Skin of body (tissue), 3 donors: ENCODE measurements at places on chromosomes 7 and 10. TPM values are rescaled to one million over a fixed set of nuclear protein-coding genes. Genes with fewer than 3 reads are reported as not detected.

GRCh38 chr7:51601461-51601860 lies 284.9 kb upstream of the COBL start:
- DNase-seq = no peak

DNA sequence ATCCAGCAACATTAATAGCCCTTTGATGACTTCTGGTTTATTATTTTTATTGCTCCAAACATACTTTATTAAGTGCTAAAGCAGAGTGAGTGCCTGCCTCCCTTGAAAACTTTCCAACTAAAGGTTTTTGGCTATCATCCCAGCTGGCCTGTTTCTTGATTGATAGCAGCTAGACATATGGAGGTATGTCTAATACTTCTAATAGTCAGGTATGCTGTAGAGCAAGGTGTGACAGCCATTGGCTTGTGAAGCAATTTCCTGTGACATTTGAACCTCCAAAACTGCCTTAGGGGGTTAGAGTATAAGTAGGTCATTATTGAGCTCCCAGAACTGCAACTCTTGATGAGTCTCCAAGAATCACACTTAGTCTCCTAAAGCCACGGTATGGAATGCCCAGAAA lies 55.8 kb downstream of the LOXL4 start:
- DNase-seq = no peak

DNA sequence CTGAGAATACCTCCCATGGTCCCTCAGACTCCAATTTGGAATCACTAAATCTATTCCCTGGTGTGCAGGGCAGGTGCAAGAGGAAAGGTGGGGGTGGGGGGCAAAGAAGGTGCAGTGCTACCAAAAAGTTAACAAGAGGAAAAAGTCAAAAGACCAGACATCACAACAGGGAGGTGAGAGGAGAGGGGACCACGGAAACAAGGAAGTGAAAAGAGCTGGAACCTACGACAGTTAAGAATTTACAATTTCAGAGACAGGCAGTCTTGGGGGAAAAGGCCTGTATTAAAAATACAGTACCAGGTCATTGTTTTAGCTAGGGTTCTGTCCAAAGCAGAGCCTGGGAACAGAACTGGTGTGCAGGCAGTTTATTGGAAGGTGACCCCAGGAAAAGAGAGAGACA lies 14.6 kb downstream of the ITGB1 start:
- no peak for DNase-seq

DNA sequence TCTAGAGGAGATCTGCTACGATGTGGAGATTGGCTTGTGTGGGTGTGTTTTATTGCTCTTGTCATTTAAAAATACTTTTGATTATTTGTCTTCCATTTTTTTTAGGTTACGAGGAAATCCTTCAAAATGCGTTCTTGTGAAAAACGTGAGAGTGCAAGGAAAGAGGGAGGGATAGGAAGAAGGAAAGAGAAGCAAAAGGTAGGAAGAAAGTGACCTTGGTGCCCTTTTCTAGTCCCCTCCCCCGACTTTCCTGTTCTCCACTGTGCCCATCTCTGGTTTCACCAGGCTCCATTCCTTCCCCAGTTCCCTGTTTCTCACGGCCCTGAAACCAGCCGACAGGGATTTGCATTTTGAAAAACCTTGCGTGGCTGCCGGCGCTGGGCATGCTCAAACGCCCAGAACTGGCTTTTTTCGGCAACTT lies 506 bp upstream of the GNAI1 start:
- no peak for DNase-seq

The CLIP2 gene
- 19.3 TPM for total RNA-seq

The BTBD16 gene
- 1.3 TPM for total RNA-seq

DNA sequence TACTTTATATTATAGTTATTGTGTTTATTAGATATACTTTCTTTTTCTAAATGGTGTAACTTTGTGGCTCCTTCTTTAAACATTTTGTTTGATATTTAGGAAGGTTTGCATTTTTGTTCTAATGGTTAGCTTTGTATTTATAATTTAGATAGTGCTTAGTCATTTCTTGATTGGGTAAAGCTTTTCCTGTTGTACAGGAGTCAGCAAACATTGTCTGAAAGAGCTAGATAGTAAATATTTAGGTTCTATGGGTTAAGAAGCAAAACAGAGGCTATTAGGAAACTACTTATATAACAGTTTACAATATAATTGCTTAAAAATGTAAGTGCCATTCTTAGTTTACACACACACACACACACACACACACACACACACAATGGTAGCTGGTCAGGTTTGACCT lies 70.6 kb upstream of the CCDC6 start:
- no peak for DNase-seq

GRCh38 chr7:69670701-69671100 lies 72.4 kb downstream of the AUTS2 start:
- no peak for DNase-seq

The THSD7A gene
- 6.9 TPM for total RNA-seq

- DNase-seq = no peak
Measured at GRCh38 chr10:70901276-70901878, 13.0 kb upstream of the PCBD1 start.

The NXPH1 gene
- 0.10 TPM for total RNA-seq

- DNase-seq = no peak
Measured at GRCh38 chr7:141349338-141349737, 201.9 kb upstream of the AGK start.

The ZNF853 gene
- 5.1 TPM for total RNA-seq

GRCh38 chr10:99880080-99880835 lies 97.8 kb downstream of the ABCC2 start:
- no peak for DNase-seq

The MALRD1 gene
- 12.8 TPM for total RNA-seq

- no peak for DNase-seq
Measured at GRCh38 chr10:88944813-88945212, 7.8 kb downstream of the ACTA2 start.

The FKBP6 gene
- total RNA-seq = not detected

- no peak for DNase-seq
Measured at GRCh38 chr7:69678494-69679187, 80.4 kb downstream of the AUTS2 start.

GRCh38 chr7:44150466-44150832 lies 9.3 kb upstream of the MYL7 start:
- no peak for DNase-seq

The STEAP4 gene
- total RNA-seq = 10.1 TPM

- no peak for DNase-seq
Measured at GRCh38 chr10:95250856-95251255, 39.9 kb downstream of the PDLIM1 start.

DNA sequence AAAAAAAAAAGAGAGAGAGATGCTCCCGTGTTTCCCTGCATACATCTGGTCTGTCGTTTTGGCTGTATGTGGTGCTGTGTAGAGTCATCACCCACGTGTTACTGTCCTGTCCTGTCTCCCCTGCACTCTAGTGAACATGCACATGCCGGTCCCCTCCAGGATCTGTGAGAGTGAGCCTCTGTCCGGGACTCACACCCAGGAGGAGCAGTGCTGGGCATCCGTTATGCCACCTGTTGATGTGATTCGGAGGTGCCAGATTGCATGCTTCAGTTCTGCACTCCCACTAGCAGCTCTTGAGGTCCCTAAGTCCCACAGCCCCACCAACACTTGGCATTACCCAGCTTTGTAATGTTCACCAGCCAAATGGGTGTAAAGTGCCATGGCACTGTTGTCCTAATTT lies 16.4 kb downstream of the GHRHR start:
- DNase-seq = no peak

DNA sequence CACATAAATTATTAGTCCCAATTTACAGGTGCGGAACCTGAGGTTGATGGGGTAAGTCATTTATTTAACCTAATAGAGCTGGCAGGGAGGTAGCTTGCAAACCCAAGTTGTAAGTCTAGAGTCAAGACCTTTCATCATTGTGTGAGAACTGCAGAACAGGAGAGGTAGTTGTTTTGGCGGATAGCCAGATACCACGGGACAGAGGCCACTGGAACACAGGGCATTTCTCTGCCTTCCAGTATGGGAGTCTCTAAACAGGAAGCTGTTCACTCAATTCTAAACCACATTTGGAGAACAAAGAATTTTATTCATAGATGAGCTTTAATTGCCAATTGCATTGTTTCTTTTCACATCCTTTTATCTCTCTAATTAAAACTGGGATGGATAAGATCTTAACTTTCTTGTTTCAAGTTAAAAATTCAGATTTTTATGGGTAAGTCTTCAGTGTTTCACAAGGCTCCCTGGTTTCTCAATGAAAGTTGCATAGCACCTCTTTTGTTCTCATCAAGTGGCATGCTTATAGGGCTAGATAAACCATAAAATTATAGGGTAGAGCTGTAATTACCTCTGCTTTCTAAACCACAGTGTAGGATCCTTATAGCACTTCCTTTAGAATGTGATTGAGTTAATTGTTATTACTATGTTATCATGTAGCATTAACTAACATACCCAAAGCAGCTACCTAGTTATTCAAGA lies 489.0 kb downstream of the GATA3 start:
- no peak for DNase-seq

DNA sequence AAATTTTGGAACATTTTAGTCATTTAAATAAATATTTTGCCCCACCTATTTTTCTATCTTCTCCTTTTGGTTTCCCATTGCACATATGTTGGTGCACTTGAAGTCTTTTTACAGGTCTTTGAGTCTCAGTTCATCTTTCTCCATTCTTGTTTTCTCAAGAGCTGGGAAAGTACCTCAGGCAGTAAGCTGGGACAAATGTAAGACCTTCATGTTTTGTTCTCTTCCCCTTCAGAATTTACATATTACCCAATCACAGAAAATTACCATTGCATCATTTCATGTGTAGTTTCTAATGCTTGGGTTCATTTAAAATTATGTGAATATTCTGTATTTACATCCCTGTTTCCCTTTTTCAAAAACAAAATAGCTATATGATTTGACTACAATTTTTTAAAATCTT lies 1150.0 kb upstream of the POT1 start:
- DNase-seq = no peak

- no peak for DNase-seq
Measured at GRCh38 chr10:6716516-6716915, 136.4 kb upstream of the PRKCQ start.

- DNase-seq = no peak
Measured at GRCh38 chr10:48309711-48310226, 3.3 kb downstream of the MAPK8 start.

The GNAT3 gene
- total RNA-seq = not detected

The EMX2 gene
- total RNA-seq = 5.5 TPM

DNA sequence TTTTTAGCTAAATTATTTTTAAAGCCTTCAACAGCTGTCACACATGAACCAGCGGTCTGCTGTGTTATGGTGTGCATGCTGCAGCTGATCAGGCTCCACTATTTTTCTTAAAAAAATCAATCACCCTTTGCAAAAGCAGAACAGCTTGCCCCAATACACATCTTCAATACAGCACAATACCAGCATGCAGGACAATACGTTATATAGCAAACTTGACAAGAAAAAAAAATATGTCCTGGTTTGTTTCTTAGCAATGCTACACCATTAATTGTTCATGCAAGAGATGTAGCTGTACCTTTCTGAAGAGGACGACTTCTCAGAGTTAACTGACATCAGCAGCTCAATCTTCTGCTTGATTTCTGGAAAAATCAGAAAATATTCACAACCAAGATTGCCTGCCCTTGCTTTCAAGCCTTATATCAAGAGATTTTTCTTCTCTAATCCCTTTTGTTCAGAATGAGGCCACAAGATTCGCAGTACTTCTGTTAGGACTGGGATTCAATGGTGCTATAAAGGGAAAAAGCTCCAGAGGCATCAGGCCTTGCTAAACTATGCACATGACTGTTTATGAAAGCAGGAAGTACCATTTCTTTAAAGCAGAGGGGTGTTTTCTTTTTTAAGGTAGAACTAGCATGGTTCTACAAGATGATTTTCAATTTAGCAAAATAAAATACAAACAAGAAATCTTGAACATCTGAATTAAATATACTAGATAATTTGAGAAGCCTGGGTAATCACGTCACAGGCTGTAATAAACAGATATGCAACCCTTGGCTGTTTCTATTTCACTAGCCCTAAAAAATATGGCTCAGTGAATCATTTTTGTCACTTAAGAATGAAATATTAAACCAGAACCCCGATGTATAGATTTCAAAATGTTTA lies 120.0 kb downstream of the SRPK2 start:
- DNase-seq = peak; percentile 67

The COL13A1 gene
- total RNA-seq = 10.1 TPM

- peak; percentile 40 for DNase-seq
Measured at GRCh38 chr10:75407713-75408508, 6.3 kb upstream of the ZNF503 start.

The VAX1 gene
- total RNA-seq = not detected

GRCh38 chr7:82172017-82172416 lies 271.6 kb downstream of the CACNA2D1 start:
- no peak for DNase-seq

DNA sequence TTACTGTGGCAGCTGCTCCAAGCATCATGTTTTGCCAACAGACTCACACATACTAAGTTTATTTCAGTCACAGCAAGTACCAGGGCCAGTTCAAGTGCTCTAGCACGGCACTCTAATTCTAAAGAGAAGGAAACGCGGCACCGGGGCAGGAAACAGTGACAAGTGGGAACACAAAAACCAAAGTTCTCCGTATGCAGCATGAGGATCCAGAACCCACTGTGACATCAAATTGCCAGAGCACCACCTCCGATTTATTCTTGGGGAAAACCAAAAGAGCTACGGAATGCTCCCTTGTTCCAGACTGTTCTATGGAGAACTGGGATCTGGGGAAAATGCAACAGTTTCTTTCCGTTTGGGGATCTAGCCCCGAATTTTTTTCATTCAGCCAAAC lies 448 bp upstream of the PTER start:
- DNase-seq = no peak

- no peak for DNase-seq
Measured at GRCh38 chr10:25063157-25063556, 46.7 kb downstream of the THNSL1 start.

GRCh38 chr7:19296617-19297016 lies 151.4 kb upstream of the FERD3L start:
- no peak for DNase-seq

GRCh38 chr10:25954851-25955250 lies 20.8 kb downstream of the MYO3A start:
- no peak for DNase-seq

DNA sequence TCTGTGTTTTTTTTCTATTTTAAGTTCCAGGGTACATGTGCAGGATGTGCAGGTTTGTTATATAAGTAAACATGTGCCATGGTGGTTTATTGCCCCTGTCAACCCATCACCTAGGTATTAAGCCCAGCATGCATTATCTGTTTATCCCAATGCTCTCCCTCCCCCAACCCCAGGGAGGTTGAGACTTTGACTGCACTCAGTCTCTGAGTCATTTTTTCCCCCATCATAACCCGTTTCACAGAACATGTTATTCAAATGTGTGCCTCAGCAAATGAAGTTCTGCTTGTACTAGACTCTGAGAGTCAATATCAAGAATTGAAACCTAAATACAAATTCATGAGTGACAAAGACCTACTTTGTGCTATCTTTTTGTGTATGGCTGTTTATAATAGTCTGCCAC lies 70.0 kb upstream of the CYP26C1 start:
- DNase-seq = no peak

GRCh38 chr7:115124409-115124939 lies 202.6 kb downstream of the MDFIC start:
- DNase-seq = no peak

The ASZ1 gene
- total RNA-seq = not detected

GRCh38 chr10:6239213-6239991 lies 36.7 kb downstream of the PFKFB3 start:
- DNase-seq = peak; percentile 9

- DNase-seq = no peak
Measured at GRCh38 chr7:39353615-39354376, 212.4 kb upstream of the YAE1 start.
